ENCODE measurements at places on chromosomes 7 and 10. TPM values are rescaled to one million over a fixed set of nuclear protein-coding genes. Genes with fewer than 3 reads are reported as not detected.

The ENO4 gene
- not detected for polyA plus RNA-seq

The SLC29A3 gene
- polyA plus RNA-seq: 0.81 TPM

The PDE6C gene
- not detected for polyA plus RNA-seq

The BAMBI gene
- polyA plus RNA-seq: 0.66 TPM

The FMC1 gene
- 32.1 TPM for polyA plus RNA-seq

The NKX2-3 gene
- polyA plus RNA-seq: not detected

The AFAP1L2 gene
- 1.4 TPM for polyA plus RNA-seq

The GPR85 gene
- 0.09 TPM for polyA plus RNA-seq

The VIPR2 gene
- 1.3 TPM for polyA plus RNA-seq

The ZFYVE27 gene
- 14.9 TPM for polyA plus RNA-seq

DNA sequence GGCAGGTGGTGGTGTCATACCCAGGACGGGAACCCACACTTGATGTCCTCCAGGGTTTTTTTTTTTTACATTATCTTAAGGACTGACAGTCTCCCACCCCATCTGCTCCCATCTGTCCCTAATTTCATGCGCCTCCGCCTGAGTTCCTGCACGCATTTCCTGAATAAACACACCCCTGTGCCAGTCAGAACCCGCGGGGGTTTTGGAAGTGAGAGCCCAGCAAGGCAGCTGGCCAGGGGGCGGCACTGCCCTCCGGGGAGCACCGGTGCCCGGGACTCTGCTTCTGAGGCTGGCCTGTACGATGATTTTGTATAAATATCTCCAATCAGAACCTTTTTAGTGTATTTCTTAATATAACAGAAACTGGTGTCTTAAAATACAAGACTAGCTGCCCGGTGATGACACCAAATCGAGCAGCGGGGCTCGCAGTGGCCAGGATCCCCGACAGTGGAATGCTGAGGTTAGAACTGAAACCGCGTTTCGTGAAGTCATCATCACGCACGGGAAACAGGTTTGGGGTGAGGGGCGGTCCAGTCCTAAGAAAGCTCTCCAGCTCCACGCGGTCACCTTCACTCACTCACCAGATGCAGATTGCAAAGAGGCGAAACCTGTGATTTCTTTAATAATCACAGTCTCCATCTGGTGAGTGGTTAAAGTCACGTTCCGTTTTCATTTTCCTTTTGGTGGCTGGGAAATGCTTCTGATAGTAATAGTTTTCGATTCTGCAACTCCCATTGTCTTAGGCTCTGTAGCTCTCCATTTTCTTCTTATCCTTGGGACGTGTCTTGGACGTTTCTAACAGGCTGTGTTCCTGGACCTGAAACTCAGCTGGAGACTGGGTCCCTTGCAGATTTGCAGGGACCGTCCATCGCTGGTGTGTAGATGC is 19.7 kb downstream of the BNIP3 start:
- peaks cover 20% of the 10 kb centered on the region for H3K4me1 ChIP-seq
- peak overlapping the region; percentile 68 for H3K27ac ChIP-seq
- H3K27me3 ChIP-seq: no peaks in the 10 kb centered on the region
- DNase-seq: no peak
- H3K4me3 ChIP-seq: peak overlapping the region; percentile 45

DNA sequence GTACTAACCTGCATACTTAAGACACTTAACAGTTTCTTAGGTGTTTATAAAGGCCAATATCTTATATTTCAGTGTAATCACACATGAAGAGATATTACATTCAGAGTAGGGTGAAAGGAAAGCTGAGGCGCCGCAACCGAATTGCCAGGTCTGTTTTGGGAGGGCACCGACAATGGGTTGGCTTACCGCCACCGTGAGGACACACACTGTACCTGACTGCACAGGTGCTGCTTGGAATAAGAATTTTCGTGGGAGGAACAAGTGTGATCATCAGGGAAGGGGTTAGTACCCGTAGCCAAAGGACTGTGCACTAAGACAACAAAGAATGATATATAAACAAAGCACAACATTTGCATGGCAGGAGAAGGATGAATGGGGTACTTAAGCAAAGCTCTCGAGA is 591.8 kb downstream of the SUGCT start:
- H3K27me3 ChIP-seq: no peaks in the 10 kb centered on the region
- no peaks in the 10 kb centered on the region for H3K36me3 ChIP-seq
- no peaks in the 10 kb centered on the region for H3K4me1 ChIP-seq
- no peak overlapping the region for H3K27ac ChIP-seq

- H3K4me1 ChIP-seq: no peaks in the 10 kb centered on the region
Observed at GRCh38 chr10:102083541-102083940, 18.4 kb downstream of the HPS6 start.

- no peak overlapping the region for H3K4me3 ChIP-seq
- DNase-seq: no peak
- H3K27me3 ChIP-seq: no peaks in the 10 kb centered on the region
- H3K36me3 ChIP-seq: no peaks in the 10 kb centered on the region
Observed at GRCh38 chr7:135707570-135707966, 20.4 kb downstream of the SLC13A4 start.

DNA sequence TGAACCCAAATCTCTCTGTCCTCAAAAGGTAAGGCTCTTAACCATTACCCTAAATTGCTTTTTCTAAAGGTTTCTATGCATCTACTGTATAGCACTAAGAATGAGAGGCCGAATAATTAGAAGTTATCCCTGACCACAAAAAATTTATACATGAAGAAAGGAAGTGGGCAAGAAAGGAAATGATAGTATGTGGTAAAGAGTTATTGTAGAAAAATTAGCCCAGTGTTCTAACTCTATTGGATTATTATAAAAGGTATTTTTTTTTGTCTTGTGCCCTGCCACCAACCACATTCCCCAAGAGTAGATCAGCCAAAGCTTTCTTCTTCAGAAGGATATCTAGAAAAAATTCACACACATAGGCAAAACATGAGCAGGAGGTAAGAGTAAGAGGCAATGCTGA is 45.4 kb downstream of the DKK1 start:
- no peak overlapping the region for H3K4me3 ChIP-seq
- H3K36me3 ChIP-seq: no peaks in the 10 kb centered on the region
- H3K27me3 ChIP-seq: no peaks in the 10 kb centered on the region
- no peak overlapping the region for H3K27ac ChIP-seq
- no peak for DNase-seq

DNA sequence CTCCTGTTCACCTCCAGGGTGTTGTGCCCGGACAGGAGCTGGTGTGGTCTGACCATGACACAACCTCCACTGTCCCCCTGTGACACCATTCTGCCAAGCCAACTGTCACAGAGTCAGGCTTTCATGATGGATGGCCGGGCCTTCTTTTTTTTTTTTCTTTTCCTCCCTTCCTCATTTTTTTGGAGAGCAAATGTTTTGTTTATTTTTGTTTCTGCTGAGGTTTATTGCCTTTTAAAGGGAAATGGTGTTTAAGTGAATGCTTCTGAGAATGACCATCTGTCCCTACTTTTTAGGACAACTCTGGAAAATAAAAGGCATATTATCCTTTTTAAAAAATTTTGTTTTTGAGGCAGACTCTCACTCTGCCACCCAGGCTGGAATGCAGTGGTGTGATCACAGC is 115.1 kb upstream of the NPS start:
- no peaks in the 10 kb centered on the region for H3K36me3 ChIP-seq
- DNase-seq: no peak
- H3K27ac ChIP-seq: no peak overlapping the region
- no peaks in the 10 kb centered on the region for H3K4me1 ChIP-seq
- no peak overlapping the region for H3K4me3 ChIP-seq
- no peaks in the 10 kb centered on the region for H3K27me3 ChIP-seq

DNA sequence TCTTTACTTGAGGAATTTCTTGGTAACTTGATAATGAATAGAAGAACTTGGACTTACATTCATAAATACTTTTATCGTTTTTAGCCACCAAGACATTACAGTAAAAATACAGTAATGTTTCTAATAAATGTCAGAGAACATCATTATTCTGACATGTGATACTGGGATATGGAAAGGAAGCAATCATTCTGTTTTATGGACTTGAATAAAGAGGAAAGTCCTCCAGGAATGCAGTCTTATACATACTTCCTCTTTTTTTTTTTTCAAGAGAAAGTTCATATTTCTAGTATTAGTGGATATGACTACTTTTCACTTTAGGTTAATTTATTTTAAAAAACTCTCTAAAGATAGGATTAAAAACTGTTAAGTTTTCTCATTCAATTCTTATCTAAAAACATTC is 220.0 kb upstream of the SEMA3C start:
- no peaks in the 10 kb centered on the region for H3K4me1 ChIP-seq
- no peak for DNase-seq
- no peaks in the 10 kb centered on the region for H3K27me3 ChIP-seq
- no peaks in the 10 kb centered on the region for H3K36me3 ChIP-seq
- H3K4me3 ChIP-seq: no peak overlapping the region

GRCh38 chr10:93126483-93127052 is 52.9 kb downstream of the CYP26A1 start:
- DNase-seq: no peak
- H3K4me1 ChIP-seq: no peaks in the 10 kb centered on the region
- no peak overlapping the region for H3K27ac ChIP-seq
- no peaks in the 10 kb centered on the region for H3K27me3 ChIP-seq
- H3K4me3 ChIP-seq: no peak overlapping the region

DNA sequence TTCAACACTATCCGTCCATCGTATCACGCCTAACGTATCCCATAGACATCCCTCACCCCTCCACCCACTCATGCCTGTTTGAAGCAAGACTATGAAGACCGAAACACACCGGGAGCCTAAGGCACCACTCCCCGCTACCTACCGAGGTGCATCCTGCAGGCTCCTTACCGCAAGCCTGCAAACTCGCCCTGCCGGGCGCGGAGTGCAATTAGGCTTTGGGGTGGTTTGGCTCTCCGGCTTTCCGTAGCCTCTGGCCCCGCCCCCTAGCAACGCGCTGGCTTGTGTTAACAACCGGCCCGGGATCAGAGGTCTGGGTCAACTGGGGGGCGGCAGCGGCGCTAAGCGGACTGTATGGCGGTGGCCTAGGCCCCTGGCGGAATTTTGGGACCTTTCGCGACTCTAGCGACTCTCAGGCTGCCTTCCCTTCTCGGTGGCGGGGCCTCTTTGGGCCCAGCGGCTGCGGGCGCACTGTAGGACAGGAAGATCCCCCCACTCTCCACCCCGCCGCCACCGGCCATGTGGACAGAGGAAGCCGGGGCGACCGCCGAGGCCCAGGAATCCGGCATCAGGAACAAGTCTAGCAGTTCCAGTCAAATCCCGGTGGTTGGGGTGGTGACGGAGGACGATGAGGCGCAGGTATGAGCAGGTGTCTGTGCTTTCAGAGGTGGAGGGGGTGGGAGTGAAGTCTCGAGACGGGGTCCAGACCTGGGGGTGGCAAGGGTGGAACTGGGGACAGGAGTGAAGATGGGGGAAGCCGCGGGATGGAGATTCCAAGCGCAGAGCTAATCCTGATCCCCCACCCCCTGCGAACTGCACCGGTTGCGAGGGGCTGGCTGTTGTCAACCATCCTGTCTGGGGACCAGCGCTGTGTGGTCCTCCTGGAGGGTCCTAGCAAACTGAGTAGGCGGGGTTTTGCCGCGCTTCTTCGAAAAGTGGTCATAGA is at the start of gene CFAP69:
CFAP69 (plus strand) TSS at position 266 of the 943 bp plus-strand sequence; CDS start at position 517, 251 bp downstream.
- H3K27ac ChIP-seq: peak within 1 kb of the TSS; percentile 15
- peaks cover 10% of the 10 kb centered on the region for H3K4me1 ChIP-seq
- no peaks in the 10 kb centered on the region for H3K36me3 ChIP-seq
- peak; percentile 92 for DNase-seq
- peak within 1 kb of the TSS; percentile 95 for H3K4me3 ChIP-seq
- H3K27me3 ChIP-seq: no peaks in the 10 kb centered on the region

DNA sequence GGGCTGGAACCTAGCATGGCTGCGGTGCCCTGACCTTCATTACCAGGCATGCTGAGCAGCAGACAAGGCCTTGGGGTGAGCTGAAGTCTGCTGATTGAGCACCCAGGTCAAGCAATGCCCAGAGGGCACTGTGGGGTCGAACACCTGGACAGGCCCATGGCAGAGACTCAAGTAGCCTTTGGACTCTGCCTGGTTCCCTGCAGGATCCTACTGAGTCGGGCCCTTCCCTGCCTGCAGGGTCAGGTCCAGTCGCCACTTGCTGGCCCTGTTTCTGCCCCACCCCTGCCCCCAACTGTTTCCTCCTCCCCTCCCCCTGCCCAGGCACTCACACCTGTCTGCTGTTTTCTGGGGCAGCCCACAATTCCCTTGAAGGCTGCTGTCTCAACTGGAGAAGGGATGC is 483.2 kb upstream of the MKI67 start:
- no peak overlapping the region for H3K4me3 ChIP-seq
- H3K4me1 ChIP-seq: no peaks in the 10 kb centered on the region
- H3K36me3 ChIP-seq: no peaks in the 10 kb centered on the region

DNA sequence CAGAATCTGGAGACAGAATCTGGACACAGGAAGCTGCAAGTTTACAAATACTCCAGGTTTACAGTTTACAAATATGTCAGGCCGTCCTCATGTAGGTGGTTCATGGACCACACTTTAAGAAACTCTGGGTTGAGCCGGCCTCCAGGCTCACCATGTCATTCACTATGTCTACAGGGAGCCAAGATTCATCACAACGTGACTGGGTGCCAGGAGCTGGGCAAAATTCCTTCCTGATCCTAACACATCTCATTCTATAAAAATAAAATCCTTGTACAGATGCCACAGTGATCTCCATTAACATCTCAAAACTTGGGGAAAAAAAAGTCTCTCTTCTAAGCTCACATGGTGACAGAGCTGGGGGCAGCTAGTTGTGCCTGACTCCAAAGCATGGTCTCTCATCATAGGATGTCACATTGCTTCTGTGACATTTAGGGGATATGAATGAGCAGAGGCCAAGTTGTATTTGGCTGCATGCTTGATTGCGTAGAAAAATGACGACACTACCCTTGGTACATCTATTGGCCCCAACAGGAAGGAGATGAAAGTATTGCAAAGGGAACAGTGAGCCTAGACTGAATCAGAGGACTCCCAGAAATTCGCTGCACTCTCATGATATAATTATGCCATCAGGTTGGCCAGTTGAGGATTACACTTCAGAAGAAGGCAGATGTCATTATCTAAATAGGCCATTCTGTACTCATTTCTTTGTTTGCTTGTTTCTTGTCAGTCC is 35.9 kb downstream of the MTURN start:
- H3K4me3 ChIP-seq: no peak overlapping the region
- peak overlapping the region; percentile 38 for H3K27ac ChIP-seq

DNA sequence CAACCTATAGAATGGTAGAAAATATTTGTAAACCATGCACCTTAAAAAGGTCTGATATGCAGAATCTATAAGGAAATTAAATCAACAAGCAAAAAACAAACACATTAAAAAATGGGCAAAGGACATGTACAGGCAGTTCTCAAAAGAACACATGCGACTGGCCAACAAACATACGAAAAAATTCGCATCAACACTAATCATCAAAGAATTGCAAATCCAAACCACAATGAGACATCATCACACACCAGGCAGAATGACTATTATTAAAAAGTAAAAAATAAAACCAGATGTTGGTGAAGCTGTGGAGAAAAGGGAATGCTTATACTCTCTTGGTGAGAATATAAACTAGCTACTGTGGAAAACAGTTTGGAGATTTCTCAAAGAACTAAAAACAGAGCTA is 33.2 kb downstream of the TMEM229A start:
- H3K27ac ChIP-seq: no peak overlapping the region
- no peak for DNase-seq
- H3K27me3 ChIP-seq: no peaks in the 10 kb centered on the region
- H3K36me3 ChIP-seq: no peaks in the 10 kb centered on the region
- no peak overlapping the region for H3K4me3 ChIP-seq

GRCh38 chr7:26398427-26398755 is 106.7 kb downstream of the SNX10 start:
- peak overlapping the region; percentile 89 for H3K4me3 ChIP-seq
- no peaks in the 10 kb centered on the region for H3K27me3 ChIP-seq
- peak; percentile 73 for DNase-seq
- H3K27ac ChIP-seq: peak overlapping the region; percentile 99
- H3K36me3 ChIP-seq: no peaks in the 10 kb centered on the region
- H3K4me1 ChIP-seq: peaks cover 12% of the 10 kb centered on the region

Measured in psoas muscle (tissue), 8 donors.